ENCODE measurements at places on chromosomes 7 and 10.

GRCh38 chr10:21517134-21518031 lies 8.1 kb downstream of the SKIDA1 start:
- no peak for DNase-seq

DNA sequence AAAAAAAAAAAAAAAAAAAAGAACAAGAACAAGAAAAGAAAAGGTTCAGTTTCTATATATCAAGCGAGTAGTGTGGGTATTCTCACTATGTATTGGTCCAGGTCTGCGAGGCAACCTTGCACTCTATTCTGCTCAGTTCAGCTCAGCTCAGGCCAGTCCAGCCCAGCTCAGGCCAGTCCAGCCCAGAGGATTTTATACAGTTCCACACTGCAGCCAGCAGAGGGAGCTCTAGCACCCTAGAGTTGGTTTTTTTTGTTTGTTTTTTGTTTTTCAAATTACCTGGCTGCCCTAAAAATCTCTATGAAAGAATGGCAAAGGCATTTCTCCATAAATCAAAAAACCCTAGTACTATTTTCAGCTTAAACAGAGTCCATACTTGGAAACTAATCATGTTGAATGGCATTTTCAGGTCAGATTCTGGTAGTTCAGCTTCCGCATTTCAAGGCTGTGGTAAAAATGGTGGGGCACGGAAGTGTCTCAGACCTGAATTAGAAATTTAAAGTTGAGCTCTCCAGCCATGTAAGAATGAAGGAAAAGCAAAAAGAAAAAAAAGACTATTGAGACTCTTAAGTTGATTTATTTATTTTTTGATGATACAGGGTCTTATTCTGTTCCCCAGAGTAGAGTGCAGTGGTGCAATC lies 55.2 kb upstream of the GSDME start:
- DNase-seq = no peak

- DNase-seq = no peak
These were observed 15.2 kb upstream of the UBE2D1 start for GRCh38 chr10:58319599-58319998.

DNA sequence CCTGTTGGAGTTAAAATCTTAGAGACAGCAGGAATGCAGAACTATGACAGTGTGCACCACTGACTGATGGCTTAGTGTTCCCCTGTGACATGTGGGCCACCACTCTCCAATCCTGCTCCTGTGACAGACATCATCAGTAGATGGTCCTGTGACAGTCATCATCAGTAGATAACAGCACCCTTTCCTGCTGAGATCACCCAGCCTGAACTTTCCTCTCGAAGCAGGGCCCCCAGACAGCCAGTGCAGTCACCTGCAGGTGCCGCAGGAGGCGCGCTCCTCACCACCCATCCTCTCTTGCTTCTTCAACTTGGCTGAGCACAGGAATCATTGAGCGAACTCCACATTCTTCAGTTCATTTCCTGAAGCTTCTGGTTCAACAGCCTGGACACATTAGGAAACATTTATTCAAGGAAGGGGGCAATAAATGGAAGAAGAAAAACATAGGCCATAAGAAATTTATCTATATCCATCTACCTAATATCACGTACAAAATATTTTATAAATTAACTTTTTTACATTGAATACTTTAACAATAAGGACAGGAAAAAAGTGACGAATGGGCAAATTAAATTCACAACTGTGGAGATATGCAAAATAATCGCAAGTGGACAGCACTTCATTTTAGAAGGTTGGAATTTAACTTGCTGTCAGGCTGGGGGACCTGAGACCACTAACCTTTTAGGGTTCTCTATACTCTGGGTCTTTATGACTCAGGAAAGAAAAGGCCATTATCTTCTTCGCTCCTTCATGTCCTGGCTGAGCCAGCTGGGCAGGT lies 32.0 kb upstream of the MKI67 start:
- no peak for DNase-seq

- no peak for DNase-seq
These were observed 106.7 kb downstream of the CUBN start for GRCh38 chr10:17022896-17023295.

- no peak for DNase-seq
These were observed 1.3 kb downstream of the FGFR2 start for GRCh38 chr10:121596689-121597503.

- no peak for DNase-seq
These were observed 964.8 kb downstream of the SORCS3 start for GRCh38 chr10:105605918-105606317.

DNA sequence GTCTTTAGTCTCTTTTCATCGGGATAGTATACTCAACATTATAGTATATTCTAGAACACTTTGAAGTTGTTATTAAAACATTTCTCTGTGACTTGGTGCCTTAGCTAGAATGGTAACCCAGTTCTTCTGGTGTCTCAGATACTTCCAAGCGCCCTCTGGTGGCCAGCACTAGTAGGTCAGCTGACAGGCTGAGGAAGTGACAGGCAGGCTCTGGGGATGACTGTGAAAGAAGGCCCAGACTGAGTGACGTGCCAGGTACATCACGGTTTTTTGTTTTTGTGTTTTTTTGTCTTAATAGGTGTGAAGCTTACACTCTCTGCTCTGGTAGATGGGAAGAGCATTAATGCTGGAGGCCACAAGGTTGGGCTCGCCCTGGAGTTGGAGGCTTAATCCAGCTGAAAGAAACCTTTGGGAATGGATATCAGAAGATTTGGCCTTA lies 5.1 kb downstream of the COMTD1 start:
- no peak for DNase-seq
